ENCODE measurements at places on chromosomes 16 and 17.

- DNase-seq = no peak
Observed at GRCh38 chr16:85157813-85158742, 45.8 kb upstream of the CIBAR2 start.

GRCh38 chr16:4136229-4136813 is 20.1 kb upstream of the ADCY9 start:
- DNase-seq = no peak

DNA sequence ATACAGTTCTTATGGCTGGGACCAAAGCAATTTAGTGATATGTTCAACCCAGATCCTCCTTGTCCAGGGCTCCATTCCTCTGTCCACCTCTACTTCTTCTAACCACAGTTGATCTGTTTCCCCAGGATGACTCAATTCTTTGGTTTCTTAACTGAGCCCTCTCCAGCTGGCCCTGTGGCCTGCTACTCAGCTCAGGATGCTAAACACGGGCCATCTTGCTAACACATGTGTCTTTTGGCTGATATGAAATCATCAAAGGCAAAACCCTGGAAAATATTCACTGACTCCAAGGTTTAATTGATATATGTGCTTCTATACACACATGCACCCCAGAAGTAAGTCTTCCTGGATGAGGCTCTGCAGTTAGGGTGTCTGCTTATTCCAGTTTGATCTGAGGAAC is 43.8 kb downstream of the SHISA6 start:
- DNase-seq = no peak

DNA sequence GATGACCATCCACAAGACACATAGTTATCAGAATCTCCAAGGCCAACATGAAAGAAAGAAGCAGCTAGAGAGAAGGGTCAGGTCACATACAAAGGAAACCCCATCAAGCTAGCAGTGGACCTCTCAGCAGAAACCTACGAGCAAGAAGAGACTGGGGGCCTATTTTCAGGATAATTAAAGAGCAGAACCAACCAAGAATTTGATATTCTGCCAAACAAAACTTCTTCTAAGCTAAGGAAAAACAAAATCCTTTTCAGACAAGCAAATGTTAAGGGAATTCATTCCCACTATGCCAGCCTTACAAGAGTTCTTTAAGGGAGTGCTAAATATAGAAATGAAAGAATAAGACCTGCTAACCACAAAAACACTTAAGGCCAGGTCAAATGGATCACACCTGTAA is 47.8 kb downstream of the ITFG1 start:
- no peak for DNase-seq

DNA sequence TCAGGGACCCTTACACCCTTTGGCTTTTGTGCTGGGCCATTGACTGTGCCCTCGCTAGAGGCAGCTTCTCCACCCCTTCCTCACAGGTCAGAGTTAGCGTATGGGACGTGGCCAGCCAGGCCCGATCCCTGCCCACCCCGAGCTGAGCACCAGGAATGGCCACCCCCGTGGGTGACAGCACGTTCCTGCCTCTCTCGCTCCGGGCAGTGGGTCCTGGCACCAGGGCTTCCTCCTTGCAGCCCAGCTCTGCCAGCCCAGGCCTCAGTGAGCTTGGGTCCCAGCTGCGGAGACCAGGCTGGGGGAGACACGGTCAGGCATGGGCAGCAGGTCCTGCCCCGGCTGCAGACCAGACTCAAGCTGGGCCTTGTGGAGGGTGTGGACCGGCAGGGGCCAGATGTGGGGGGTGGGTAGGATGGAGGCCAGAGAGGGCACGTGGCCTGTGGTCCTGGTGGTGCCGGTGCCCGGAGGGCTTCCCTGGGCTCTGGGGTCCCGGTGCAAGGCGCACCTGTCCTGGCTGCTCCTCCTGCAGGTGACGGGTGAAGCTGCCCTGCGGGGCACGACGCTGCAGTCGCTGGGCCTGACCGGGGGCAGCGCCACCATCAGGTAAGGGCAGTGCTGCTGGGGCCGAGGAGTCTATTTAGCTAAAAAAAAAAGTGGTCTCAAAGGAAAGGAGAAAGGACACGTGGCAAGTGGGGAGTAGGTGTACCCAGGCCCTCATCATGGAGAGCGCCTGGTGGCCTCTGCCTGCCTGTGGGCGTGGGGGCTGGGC is 18.2 kb downstream of the ASPSCR1 start:
- DNase-seq = no peak

DNA sequence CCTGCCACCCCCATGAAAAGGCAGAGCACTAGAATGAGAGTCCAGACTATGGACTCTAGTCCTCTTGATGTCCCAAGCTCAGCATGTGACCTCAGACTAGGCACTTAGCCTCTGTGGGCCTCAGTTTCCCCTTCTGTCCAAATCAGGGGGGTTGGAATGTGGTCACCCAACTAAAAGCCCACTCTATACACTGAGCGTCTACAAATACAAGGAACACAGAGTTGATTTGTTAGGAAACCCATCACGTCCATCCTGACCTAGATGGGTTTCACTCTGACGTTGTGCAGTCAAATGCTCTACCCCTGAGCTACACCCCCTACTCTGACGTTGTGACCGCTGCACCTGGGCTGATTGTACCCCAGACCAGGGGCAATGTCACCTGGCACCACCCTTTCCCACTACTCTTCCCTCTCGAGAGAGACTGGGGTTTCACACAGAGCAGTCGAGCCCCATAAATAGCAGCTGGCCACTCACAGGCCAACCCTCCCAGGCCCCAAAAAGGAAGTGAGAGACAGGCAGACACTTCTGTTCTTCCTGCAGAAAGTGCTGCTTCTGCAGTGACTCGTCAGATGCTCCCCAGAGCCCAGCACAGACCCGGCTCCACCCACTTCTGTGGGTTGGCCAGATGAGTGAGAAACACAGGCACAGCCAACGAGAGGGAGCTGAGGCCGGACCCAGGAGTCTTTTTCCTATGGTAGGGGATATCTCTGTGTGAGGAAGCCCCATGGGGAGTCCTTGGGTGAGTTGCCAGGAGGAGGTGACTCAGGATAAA is 16.1 kb upstream of the TNFRSF13B start:
- DNase-seq = peak; percentile 32

DNA sequence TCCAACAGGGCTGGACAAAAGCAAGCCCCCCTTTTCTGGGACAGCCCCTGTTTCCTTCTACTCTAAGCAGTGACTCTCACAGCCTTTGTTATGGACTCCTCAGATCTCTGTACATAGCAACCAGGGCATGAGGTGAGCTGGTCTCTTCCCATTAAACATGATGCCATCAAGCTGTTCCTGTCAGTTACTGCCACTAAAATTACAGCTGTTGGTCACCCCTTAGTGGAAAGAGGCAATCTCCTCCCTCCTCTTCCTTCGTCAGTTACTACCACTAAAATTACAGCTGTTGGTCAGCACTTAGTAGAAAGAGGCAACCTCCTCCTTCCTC is 95.2 kb upstream of the SMIM36 start:
- no peak for DNase-seq

DNA sequence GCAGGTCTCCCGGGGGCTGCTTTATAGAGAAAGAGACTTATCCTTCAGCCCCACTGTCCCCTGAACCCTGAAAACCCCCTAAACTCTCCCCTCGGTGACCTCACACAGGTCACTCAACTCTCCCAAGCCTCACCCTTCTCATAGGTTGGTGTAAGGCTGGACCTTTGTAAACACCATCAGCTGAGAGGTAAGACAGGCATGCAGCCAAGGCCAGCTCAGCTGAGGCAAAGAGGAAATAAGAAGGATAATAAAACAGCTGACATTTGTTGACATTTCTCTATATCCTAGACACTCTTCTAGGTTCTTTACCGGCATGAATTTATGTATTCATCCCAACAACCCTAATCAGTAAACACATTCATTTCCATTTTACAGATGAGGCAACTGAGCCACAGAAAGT is 134.3 kb downstream of the CCT6B start:
- DNase-seq = no peak

- DNase-seq = peak; percentile 63
Observed at GRCh38 chr17:66200685-66201092, 8.8 kb upstream of the CEP112 start.

- no peak for DNase-seq
Observed at GRCh38 chr17:82808921-82809905, 30.6 kb downstream of the ZNF750 start.

DNA sequence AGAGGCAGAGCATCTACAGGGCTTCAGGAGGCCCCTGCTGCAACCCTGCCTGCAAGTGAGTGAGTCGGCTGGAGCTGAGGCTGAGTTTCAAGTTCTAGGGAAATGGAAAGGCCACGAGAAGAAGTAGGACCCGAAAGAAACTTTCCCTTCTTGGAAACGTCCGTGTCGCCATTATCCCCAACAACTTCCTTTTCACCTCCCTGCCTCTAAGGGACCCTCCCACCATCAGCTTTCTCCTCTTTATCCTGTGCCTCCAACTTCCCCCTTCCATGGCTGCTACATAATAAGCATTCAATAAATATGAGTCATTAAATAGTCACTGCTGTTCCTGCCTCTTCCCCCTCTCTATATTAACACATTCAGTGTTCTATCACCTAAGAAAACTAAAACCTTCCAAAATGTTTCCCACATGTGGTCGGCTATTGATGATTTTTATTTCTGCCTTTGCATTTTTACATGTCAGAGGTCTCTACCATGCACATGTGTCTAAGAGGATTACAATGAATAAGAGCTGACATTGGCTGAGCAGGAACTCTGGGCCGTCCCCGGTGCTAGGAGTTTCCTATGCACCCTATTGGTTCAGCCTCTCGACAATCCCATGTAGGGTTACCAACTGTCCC is 115.9 kb upstream of the TNRC6C start:
- DNase-seq = no peak

- DNase-seq = no peak
Observed at GRCh38 chr17:76700617-76701470, 9.9 kb downstream of the MXRA7 start.

GRCh38 chr17:75400326-75400939 is 5.0 kb downstream of the GRB2 start:
- DNase-seq = no peak

DNA sequence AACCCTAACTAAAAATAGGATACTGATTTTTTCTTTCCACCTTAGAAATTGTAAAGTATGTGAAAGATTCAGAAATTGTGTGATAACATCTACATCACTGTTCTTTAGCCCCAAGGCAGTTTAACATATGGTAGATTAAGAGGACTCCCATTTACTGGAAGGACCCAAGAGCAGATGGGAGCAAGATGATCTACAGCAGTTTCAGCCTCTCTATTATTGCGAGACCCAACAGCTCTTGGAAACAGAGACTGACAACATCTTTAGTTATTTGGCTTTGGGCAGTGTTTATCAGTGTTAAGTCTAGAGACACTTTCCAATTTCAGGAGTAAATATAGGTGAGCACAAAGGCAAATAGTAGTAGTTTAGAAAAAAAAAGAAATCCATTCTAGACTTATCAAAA is 124.9 kb upstream of the CORO6 start:
- DNase-seq = no peak

DNA sequence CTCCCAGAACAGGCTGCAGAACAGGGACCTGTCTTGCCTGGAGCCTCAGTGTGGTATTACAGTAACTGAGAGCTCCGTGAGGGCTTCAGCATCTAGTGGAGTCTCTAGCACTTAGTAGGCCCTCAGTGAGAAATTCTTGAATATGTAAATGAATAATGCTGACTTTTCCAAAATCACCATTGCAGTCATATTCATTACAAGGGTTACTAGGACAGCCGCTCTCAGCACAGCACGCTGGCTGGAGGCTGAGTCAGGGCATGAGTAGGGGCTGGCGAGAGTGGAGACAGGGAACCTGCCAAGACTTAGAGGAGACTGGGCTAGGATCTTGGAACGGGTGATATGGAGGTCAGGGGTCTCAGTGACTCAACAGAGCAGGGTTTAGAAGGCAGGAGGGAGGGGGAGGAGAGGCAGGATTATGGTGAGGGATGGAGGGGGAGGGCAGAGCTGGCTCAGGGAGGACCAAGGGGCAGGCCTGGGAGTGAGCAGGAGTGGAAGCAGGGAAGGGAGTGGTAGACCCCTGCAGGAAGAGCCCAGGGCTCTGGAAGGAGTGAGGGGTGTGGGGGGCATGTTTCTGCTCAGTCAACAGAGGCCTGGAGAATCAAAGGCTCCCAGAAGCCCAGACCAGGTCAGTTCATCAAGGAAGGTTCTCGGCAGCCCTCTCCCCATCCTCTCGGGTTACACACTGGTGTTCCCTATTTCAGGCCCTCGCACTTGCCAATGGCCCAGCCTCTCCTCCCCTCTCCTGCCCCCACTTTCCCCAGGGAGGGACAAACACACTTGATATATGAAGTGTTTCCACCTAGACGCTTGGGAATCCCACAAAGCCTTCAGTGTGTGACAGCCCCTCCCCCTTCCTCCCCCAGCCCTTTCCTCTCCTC is 42.3 kb downstream of the FZD2 start:
- peak; percentile 40 for DNase-seq

- no peak for DNase-seq
Observed at GRCh38 chr17:56754523-56755208, 79.1 kb downstream of the C17orf67 start.

DNA sequence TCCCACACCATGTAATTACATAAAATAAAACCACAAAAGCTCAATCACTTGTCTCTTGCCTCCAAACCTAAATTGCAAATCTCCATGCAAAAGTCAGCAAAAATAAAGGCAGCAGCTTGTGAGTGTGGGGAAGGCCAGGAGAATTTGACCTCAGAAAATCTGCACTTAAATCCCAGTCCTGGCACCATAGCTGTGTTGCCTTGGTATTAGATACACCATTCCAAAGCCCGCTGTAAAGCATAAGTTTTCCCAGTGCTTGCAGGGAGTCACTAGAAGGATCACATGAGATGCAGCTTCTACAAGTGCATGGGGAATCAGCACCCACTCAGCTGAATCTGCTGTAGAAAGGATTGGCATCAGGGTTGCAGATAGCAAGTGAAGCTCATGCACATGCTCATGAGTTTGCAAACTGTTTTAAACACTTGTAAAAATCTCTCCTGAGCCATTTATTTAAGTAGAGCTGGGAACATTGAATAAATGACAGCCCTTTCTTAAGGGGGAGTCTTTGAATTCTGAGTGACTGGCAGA is 495.0 kb upstream of the HSBP1 start:
- DNase-seq = no peak

GRCh38 chr17:58577696-58578095 is 63.3 kb upstream of the MTMR4 start:
- peak; percentile 67 for DNase-seq

DNA sequence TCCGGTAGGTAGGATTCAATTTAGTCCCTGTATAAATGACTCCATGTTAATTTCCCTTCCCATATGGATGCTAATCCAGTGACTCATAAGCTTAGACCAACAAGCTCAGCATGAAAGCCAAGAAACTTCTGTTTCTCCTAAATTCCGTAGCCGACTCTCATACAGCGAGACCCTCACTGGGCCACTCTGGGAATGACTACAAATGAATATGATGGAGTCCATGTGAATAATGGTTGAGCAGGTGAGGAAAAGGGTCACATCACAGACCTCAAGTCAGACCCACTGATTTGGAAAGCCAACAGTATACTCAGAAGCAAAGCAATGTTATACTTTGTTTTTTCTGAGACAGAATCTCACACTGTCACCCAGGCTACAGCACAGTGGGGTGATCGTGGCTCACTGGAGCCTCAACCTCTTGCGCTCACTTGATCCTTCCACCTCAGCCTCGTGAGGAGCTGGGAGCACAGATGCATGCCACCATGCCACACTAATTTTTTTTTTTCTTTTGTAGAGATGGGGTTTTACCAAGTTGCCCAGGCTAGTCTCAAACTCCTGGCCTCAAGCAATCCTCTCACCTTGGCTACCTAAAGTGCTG is 14.6 kb downstream of the RSL1D1 start:
- DNase-seq = peak; percentile 44
